ENCODE measurements at places on chromosomes 16 and 17.

- DNase-seq = no peak
Measured at GRCh38 chr16:35221482-35222185, 1762.2 kb downstream of the TP53TG3F start.

- peak; percentile 89 for DNase-seq
Measured at GRCh38 chr17:1109606-1110540, 69.9 kb downstream of the ABR start.

DNA sequence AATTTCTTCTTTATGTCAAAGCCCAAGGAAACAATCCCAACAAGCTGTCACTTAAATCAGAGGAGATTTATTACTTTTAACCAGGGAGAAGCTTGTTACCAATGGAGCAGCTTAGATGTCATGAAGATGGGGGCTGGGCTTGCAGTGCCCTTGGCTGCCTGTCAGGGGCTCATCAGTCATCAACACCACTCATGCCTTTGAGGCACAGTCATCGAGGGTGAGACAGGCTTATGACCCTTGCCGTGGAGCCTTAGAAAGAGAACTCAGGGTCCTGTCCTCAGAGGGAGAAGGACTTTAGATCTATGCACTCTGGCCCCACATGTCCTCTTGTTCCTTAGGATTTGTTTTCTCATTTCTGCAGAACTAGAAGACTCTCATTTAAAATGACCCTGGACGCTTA is 318.3 kb downstream of the CBLN1 start:
- peak; percentile 82 for DNase-seq

DNA sequence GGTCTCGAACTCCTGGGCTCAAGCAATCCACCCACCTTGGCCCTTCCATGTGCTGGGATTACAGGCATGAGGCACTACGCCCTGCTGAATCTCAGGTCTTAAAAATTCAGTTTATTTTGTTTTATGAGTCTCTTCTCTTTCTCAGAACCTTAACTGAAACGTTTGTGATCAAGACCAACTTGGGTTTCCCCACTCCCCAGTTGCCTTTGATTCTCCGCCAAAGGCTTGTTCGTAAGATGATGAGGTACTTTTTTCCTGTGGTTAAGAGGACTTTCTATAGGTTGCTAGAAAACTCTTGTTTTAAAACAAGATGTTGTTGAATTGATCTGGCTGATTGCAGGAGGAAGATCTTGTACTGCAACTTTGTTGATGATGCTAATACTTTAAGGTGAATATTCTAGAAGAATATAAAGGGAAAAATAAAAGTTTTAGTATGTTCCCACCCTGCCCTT is 11.7 kb downstream of the ABCC1 start:
- DNase-seq = no peak

GRCh38 chr16:1043881-1044451 is 28.6 kb upstream of the SSTR5 start:
- DNase-seq = no peak

- DNase-seq = peak; percentile 53
Measured at GRCh38 chr17:57667461-57667923, 77.6 kb downstream of the CCDC182 start.

DNA sequence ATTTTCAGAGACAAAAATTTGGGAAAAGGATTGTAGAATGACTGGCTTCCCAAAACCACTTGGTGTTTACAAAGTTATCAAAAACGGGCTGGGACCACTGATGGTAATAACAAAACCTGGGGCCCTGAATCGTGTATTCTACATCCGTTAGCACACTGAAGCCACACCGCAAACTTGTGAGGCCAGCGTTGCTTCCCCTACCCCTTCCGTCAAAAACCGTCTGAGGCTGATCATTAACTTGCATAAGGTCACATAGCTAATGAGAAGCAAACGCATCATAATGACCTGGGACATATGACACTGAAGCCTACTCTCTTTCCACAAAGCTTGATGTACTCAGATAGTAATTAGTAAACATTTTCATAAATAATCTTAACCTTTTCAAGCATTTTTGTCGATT is 704.3 kb downstream of the MAF start:
- DNase-seq = no peak

DNA sequence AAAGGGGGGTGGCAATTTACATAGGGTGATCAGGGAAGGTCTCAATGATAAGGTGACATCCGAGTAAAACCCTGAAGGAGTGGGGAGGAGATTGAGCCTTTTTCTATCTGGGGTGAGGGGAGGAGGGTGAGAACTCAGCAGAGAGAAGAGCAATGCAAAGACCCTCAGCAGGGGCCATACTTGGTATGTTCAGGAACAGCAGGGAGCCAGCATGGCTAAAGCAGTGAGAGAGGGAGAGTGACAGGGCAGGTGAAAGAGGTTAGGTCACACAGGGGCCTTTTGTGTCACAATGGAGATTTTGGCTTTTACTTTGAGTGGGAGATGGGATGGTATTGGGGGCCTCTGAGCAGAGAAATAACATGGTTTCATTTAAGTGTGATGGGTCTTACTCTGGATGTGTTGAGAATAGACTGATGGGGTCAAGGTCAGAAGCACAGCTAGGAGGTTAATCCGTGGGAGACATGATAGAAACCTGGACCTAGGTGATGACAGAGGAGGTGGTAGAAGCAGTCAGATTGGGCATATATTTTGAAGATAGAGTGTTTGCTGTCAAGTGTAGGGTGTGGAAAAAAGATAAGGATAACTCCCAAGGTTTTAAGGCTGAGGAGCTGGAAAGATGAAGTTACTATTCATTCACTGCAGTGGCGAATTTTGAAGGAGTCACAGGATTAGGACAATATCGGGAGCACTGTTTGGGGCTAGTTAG is 6.2 kb downstream of the SP2 start:
- no peak for DNase-seq

DNA sequence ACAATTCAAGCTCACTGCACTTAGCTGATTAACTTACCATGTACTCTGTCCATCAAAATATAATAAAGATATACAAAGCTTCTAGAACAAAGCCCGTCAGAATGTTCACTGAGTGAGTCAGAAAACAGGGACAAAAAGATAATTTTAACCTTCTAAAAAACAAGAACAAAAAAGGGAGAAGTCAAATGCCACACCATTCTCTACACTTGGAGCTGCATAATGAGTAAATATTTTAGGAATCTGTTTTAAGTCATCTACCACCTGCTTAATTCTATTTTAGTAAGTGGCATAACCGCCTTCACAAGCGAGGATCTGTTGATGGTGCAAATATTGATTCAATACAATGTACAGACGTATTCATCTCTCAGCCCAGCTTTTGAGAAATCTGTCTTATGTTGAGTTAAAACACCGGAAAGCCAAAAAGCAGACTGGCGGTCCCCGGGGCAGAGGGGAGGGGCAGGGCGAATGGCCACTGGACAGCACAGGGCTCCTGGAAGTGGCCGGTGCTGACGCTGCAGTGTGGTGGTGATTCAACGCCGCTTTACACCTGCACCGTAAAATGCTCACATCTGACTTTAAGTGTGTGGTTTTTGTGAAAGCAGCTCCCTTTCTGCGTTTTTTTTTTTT is 20.1 kb downstream of the RAB40B start:
- no peak for DNase-seq

DNA sequence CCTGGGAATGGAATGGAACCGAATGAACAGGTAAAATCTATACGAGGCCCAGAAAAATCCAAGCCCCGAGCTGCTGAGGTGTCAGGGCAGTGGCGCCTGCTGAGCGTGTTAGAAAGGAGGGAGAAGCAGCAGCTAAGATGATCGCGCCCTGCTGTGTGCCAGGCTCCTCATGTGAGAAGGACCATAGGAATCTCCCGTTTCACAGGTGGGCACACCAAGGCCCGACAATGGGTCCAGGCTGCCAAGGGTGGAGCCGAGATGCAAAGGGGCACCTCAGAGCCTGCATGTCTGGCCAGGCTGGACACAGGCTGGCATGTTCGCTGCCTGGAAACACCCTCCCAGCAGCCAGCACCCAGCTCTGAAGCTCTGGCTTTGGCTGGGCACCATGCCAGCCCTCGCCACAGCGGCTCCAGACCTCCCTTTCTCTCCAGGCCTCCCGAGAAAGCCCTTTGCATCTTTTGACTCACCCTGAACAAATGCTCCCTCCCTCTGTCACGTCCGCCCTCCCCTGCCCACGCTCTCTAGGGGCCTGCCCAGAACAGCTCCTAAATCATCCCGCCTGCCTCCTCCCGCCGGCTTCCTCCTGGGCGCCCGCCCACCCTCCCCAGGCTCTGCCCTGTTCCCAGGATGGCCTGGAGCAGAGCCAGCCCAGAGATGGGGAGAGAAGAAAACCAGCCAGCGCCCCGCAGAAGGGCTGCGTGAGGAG is 217.8 kb upstream of the GSE1 start:
- peak; percentile 92 for DNase-seq

- peak; percentile 71 for DNase-seq
Measured at GRCh38 chr17:40480501-40481003, 20.9 kb downstream of the TNS4 start.

DNA sequence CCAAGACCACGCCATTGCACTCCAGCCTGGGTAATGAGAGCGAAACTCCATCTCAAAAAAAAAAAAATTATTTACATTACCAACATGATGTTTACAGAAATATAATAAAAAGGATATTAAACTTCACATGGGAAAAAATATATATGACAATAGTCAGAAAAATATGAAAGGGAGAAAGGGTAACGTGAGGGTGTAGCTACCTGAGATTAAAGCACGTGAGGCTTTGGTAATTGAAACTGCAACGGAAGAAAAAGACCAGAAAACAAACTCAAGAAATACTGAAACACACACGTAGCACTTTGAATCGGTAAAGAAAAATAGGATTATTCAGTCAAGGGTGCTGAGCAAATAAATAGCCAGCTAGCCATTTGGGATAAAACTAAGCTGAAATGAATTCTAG is 53.6 kb downstream of the CYTH1 start:
- DNase-seq = no peak

- DNase-seq = peak; percentile 30
Measured at GRCh38 chr17:9985646-9986045, 80.6 kb upstream of the RCVRN start.

GRCh38 chr16:85407-85782 is 7.4 kb downstream of the MPG start:
- no peak for DNase-seq

DNA sequence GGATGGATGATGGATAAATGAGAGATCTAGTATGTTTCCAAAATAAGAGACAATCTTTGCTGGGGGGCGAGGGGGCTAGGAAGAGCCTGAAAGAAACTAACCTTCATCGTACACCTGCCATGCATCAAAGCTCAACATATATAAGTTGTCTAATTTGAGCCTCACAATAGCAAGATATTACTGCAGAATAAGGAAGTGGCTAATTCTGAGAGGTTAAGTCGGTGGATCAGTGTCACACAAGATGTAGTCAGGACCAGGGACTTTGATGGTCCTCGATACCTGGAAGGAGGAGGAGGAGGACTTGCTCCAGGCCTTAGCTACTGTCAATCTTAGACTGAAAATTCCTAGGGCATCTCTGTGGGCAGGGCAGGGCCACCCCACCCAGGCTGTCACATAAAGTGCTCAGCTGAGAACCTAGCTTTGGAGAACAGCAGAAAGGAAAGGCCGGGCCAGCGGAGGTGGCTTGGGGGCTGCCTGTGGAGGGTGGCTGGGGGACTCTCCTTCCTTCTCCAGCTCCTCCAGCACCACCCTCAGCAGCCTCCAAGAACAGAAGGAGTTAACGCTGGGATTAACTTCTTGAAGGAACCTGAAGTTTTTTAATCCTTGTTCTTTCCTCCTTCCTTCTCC is 460 bp upstream of the SLC13A2 start:
- no peak for DNase-seq

DNA sequence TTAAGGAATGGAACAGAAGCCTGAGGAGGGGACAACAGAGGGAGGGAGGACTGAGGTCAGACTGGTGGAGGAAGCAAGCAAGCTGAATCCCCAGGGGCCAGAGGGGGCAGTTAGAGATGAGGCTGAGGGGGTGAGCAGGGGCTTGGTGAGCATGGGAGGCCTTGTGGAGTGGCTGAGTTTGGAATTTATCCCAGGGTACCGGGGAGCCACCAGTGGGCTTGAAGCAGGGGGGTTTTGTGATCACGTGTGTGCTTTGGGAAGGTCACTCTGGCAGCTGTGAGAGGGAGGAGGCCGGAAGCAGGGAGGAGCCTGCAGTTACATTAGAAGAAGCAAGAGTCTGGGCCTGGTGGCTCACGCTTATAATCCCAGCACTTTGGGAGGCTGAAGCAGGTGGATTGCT is 9.8 kb upstream of the CTCF start:
- DNase-seq = no peak

DNA sequence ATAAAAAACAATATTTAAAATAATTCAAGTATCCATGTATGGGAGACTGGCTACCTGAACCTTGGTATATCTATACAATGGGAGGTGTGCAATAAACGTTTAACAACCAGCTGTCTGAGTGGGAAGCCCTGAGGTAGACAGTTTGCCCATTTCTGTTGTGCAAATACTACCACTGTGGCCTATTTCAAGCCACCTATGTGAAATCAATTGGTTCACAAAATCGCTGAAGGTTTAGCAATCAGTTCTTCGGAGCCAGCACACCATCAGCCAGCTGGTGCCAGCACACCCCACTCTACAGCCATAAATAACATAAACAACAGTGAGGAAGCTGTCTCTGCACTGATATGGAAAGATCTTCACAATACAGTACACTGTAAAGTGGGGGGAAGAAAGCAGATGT is 46.7 kb upstream of the KDM8 start:
- no peak for DNase-seq

GRCh38 chr16:3915426-3916260 is 35.1 kb upstream of the CREBBP start:
- DNase-seq = no peak

DNA sequence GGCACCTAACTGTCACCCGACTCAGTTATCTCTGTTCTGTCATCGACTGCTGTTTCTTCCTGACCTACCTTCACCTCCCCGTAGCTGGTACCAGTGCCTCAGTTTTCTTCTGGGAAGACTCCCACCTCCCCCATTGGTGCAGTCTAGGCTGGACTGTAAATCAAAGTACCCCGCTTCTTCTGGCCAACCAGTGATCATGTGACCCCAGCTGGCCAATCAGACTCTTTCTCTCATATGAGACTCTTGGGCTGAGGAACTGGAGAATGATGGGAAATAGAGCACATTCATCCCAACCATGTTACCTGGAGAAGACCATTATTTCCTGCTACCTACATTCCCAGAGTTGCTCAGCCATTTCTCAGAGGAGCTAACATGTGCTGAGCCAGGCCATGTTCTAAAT is 20.6 kb upstream of the LONP2 start:
- peak; percentile 5 for DNase-seq

DNA sequence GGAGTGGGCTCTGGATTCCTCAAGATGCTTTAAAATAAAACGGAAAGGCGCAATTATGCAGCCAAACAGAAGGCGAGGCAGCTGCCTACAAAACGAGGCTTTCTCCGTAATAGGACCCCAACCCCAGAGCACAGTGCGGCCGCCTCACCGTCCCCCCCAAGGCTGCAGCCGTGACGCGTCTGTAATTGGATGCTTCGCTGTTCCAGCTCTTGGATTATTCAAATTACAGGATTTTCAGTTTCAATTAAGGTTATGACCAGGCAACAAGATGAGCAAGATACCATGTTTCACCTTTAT is 37.3 kb upstream of the ABR start:
- DNase-seq = no peak
